ENCODE measurements at places on chromosomes 2 and 18.

DNA sequence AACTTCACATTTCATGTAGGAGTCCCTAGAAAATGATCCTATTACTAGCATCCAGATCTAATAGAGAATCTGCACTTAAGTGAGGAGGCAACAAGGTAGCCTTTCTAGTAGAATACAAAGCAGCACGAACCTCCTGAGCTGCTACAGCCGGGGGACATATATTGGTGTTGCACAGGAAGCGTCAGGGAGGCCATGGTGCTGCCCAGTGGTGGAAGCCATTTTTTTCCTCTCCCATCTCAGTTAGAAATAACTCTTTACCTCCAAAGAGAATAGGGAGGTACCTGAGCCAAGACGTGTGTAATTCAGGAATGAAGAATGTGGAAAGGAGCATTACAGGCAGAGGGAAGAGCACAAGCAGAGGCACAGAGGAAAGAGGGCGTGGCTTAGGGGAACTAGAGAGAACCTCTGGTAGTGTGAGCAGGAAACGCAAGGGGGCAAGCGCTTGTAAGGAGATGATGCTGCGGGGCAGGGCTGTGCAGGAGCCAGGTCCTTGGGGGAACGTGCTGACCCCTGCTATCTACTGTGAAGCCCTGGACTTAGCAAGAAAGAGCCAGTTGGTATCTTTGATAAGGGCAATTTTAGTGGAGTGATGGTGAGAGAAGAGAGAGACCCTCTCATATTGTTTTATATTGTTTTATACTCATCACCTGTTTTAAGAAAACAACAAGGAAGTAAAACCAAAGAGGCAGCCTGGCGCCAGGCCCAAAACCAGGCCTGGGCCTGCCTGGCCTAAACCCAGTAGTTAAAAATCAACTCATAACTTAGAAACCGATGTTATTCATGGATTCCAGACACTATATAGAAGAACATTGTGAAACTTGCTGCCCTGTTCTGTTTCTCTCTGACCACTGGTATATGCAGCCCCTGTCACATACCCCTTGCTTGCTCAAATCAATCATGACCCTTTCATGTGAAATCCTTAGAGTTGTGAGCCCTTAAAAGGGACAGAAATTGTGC is 50.0 kb upstream of the TTC39C start:
- DNase-seq, result no peak

DNA sequence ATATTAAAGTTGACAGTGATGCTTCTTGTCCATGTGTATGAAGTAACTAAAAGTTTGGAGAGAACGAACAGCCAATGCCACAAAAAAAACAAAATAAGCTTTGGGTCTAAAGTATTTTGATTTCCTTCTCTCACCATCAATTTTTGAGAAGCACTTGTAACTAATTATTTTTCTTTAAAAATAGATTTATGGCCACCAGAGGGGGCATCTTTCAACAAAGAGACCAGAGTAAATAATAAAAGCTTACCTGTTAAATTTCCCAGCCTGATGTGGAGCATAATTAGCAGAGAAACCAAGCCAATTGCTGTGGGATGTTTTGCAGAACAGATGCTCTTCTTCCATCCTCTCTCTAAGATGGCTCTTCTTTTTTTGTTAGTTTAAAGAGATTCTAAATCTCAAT is 29.0 kb downstream of the LINC00305 start:
- DNase-seq, result no peak

- no peak for DNase-seq
Measured at GRCh38 chr2:124112206-124112605, 87.1 kb downstream of the CNTNAP5 start.

GRCh38 chr18:26097563-26097962 is 7.2 kb upstream of the SS18 start:
- no peak for DNase-seq

DNA sequence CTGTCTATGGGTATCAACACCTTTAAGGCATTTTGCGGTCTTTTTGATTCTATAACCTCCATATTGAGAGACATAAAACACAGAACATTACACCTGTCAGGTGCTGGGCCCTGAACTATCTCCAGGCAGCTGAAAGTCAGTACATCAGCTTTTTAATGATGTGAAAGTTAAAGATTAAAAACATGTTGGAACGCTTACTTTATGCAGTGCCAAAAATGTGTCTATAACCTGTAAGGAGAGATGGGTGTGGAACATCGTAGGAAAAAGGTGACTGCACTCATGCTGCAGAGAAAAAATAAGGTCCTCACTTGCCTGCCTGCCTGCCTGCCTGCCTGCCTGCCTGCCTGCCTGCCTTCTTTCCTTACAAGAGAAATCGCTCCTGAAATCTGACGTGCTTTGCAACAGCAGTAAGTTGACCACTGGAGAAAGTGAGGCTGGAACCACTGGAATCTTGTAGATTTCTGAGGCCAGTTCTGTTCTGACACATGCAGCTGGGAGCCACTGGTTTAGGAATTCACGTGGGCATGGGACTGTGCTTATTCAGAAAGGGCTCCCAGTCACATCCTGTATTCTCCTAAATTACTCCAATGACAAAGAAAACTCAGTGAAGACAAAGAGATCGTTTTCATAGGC is 34.1 kb downstream of the BCL11A start:
- no peak for DNase-seq

GRCh38 chr2:45128580-45128997 is 119.3 kb upstream of the SIX2 start:
- DNase-seq, result peak; percentile 32

DNA sequence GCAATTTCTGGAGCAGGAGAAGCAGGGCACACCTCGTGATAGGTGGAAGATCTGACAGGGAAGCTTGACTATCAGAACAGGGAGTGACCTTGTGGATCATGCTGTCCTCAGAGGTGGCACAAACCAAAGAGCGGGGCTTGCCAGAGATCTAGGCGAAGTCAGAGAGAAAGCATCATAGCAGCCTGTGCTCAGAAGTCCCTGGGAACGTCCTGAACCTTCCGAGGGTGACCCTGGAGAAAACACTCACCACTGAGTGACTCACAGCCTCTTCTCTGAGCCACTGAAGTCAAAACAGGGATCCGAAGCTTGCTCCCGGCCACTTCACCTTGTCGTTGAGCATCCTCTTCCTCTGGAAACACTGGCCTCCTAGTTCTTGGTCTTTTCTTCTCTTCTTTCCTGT is 56.7 kb downstream of the IL1R2 start:
- no peak for DNase-seq

DNA sequence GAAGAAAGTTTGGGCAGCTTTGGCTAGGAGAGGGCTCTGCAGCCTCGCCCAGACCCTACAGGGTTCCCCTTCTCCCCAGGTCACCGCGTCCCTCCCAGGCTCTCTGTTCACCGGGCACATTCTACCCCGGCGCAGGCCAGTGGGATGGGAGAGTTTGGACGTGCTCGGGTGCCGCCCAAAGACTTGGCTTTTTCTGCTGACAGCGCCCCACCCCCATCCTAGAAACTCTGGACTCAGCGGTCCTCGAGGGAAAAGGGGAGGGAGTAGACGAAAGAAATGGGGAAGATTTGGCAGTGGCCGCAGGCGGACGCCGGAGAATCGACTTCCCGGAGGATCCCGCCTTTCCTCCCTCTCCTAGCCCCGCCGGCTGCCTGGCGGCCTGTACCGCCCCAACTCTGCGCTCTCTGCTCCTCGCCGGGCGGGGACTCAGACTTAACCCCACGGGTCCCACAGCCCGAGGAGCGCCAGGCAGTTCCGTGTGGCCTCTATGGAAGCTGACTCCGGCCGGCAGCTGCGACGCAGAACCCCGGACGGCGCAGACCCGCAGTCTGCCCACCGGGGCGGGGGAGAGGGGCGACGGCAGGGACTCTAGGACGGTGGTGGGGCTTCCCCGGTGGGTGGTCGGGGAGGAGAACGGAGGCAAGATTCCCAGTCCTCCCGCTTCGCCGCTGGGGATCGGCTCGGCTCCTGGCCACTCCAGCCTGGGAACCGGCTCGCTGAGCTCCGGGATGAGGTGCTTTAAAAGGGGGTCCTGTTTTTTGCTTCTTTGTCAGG is 863 bp upstream of the SIX2 start:
- DNase-seq, result no peak

- DNase-seq, result no peak
Measured at GRCh38 chr2:138948070-138948539, 167.9 kb upstream of the NXPH2 start.

GRCh38 chr18:11883153-11883552 is 25.0 kb downstream of the MPPE1 start:
- DNase-seq, result no peak

GRCh38 chr2:44932079-44932478 is 9.4 kb upstream of the SIX3 start:
- no peak for DNase-seq

DNA sequence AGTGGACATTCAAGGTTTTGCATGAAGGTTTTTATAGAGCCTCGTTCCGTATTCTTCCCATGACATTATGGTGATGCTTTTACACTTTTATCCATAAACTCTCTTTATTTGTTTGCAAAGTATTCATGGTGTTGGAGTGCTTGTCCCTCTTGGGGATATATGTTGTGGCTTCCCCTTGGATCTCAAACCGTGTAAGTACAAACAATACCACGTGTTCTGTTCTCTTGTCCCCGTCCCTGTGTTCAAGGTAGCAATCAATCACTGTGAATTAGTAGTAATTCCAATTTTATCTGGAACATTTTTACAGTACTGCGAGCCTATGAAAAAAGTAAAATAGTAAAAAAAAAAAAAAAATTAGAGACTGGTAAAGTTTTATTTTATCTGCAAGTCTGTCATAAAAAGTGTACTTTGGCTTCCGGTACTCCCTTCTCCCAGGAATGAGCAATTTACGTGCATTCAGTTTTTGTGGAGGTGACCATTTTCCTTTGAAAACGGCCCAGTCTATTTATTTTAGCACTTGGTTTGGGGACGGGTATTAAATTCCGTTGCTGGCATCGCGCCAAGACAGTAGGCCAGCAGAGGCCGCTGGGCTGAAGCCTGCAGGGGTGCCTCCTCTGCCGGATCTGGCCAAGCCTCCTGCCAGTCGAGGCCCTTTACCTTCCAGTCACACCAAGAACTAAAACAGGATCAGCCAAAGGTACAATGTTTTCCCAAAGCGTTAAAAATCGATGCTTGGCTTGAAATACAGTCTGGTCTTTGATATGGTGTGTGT is 175.7 kb downstream of the SOCS6 start:
- peak; percentile 75 for DNase-seq

DNA sequence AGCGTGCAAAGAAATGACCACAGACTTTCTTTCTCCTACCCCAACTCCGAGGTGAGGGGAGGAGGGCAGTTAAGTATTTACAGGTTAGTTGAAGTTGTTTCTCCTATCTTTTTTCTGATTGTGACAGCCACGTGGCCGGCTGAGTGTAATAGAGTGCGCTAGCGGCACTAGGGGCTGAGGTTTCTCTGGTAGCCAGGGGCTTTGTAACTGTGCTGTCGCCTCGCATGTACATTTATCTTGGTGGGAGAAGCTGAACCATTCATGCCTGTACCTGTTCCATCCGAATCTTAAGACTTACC is 214.1 kb upstream of the STON1 start:
- DNase-seq, result no peak

DNA sequence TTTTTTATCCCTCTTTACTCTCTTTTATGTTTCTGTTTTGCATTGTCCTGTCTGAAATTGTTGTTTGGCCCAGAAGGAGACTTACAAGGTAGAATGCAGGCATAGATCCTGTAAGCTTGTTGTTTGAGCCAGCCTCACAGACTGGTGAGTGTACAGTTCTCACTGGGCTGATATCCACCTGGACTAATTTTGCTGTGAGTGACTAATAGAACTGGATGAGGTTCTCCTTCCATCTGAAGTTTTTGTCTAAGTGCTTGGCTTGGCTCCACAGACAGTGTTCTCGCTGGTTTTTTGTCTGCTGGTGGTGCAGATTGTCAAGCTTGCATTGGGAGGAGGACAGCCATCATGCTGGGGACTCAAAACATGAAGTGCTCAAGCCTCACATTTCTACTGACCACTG is 495.7 kb downstream of the TSN start:
- no peak for DNase-seq

- DNase-seq, result no peak
Measured at GRCh38 chr2:116132833-116133232, 1681.7 kb upstream of the DDX18 start.

GRCh38 chr18:44681076-44681970 is 635 bp downstream of the SETBP1 start:
- DNase-seq, result no peak

DNA sequence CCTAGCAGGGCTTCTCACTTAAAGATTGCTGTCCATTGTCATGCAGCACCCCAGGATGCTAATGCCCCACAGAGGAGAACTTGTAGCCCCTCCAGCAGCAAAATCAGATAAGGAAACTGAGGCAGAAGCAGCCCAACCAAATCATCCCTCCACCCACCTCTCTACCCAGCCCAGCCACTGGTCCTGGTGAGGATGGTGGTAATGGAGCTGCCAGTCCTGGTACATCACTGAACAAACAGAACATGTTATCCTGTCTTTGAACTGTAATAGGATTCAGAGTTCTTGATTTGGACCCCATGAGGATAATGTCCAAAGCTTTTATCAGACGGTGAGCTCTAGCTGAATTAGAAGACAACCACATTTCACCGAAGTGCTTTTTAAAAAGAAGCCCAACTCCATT is 113.2 kb downstream of the MRO start:
- DNase-seq, result no peak

DNA sequence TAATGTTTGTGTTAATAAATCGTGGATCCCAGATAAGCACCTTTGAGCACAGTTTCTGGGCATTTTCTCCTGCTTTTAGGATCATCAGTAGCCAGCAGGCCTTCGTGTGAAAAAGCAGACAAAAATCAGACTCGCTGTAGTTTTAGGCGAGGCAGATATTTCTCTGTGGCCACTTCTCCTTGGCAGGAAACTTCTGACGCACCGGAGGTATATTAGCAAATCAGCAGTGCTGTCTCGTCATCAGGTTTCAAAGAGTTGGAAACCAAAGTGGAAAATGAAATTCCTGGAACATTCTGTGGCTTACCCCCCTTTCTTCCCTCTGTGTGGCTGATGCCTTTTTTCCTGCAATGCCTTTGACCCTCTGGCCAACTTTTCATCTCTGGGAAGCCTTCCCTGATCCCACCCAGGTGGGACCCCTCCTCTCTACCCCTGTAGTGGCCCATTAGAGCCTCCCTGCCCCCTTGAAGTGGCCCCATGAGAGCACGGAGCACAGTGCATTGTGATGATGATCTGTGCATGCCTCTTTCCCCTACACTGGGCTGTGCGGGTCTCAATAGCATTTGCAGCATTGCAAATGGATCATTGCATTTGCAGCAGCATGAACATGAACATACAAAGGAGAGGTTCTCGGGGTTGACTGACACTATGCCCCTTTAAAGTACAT is 93.3 kb downstream of the RNF144A start:
- no peak for DNase-seq

DNA sequence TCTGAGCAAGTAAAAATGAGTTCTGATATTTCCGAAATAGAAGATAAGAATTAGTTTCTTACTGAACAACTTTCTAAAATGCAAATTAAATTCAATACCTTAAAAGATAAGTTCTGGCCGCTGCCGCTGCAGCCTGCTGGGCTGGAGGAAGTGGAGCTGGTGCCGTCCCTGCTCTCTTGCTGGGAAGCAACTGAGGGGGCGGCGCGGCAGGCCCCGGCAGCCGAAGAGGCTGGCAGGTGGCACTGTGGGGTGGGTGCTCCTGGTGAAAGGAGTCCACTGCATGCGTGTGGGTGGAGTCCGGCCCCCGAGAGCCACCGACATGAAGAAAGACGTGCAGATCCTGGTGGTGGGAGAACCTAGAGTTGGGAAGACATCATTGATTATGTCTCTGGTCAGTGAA is 89.5 kb upstream of the ZNF519 start:
- no peak for DNase-seq

- no peak for DNase-seq
Measured at GRCh38 chr18:55858661-55859515, 270.9 kb upstream of the TCF4 start.
